Activated CD4-positive, alpha-beta T cell treated with anti-CD3 and anti-CD28 coated beads, Interleukin-2, amount 10 ng/mL, durations not matched to agents 24 days and 14 days (primary cell): ENCODE measurements at places on chromosomes 1 and 21. TPM values are rescaled to one million over a fixed set of nuclear protein-coding genes. Genes with fewer than 3 reads are reported as not detected.

SPRR5 gene
- total RNA-seq: not detected in 2 replicates

SLC44A3 gene
- not detected in 2 replicates for total RNA-seq

KIF26B gene
- 0.02 and 0.07 TPM in 2 replicates for total RNA-seq

ATAD3B gene
- 98.0 and 98.5 TPM in 2 replicates for total RNA-seq

GPX7 gene
- total RNA-seq: 28.0 and 29.4 TPM in 2 replicates

DNA sequence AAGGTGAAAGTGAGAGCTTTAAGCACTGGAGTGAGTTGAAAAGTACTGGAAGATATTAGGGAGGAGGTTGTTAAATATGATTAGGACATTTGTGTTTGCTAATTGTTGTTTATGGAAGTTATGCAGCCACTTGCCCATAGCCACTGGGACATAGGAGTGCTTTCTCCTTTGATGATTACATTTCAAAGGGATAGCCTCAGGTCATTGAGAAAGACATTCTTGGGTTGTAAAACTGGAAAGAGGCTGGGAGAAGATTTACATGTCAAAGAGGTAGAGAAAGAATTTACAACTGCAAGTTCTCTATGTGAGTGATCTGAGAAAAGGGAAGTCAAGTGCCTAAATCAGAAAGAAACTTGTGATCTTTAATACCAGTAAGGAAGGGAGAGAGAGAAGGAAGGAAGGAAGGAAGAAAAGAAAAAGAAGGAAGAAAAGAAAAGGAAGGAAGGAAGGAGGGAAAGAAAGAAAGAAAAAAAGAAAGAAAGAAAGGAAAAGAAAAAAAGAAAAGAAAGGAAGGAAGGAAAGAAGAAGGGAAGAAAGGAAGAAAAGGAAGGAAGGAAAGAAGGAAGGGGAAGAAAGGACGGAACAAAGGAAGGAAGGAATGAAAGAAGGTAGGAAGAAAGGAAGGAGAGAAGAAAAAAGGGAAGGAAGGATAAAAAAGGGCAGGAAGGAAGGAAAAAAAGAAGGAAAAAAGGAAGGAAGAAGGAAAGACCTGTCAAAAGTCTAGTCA, 284.6 kb upstream of the DPYD start:
- DNase-seq: no peak

DNA sequence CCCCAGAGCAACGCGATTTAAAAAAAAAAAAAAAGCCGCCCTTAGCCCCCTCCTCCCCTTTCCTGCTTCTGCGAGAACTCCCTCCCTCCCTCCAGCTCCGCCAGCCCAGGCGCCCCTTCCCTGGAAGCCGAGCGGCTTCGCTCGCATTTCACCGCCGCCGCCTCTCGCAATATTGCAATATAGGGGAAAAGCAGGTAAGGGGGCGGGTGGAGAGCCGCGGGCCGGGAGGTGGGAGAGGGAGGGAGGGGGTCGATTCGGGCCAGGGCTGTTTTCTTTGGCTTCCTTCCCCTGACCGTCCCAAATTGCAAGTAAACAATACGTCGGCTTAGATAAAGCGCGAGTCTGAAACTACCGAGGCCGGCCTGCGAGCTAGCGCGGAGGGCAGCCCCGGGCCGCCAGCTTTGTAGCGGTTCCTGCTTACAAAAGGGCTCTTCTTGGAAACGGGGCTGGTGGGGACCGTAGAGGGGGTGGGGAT, 408 bp downstream of the LMO4 start:
- DNase-seq: peak; percentile 83

DNA sequence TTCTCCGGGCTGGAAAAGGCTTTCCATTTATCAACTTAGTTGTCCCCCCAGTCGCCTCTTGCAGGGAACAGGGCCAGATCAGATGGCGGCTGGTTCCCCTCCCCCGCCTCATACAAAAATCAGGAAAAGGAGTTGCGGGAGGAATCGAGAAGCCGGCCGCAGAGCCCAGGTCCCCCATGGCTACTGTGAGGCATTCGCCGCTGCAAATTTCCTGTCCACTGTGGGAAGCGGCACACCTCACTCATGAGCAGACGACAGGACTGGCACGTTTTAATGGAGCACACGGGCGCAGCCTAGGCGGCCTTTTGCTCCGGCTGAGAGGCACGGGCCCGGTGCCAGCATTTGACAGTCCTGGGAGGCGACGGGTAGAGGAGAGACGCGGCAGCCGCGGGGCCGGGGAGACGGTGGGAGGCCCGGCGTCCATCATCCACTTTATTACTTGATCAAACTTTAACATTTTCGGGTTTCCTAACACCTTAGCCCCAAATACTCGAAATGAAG, 1.1 kb downstream of the GNG4 start:
- no peak for DNase-seq

GRCh38 chr1:24640288-24640687, 2.8 kb upstream of the SRRM1 start:
- no peak for DNase-seq

DNA sequence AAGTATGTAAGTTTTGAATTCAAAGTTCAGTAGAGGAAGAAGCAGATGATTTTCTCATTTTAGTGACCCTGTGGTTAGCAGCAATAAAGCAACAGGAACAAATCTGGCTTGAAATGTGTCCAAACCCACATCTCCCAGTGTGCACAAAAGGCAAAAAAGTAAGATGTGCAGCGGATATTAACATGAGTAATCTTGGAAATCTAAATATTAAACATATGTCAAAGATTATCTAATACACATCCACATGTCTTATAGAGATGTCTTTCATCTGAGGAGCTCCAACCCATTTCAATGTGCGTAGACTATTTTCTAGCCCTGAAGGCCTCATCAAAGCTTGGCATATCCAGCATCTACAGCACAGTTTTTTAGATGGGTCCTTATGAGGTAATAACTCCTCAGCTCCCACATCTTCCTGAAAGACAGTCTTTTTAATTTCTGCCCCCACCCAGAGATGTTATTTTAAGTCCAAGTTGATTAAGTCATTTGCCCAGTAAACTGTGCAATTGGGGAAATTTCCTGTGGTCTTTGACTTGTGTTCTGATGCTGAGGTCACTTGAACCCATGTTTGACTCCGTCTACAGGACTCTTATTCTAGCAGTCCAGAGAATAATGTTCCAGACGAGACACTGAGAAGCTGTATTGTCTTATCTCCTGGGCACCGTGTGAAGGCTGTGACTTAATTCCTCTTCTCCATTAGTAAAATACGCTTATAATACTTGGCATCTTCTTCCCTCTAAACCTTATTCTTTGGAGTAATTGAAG, 73.7 kb downstream of the LMO4 start:
- no peak for DNase-seq

DNA sequence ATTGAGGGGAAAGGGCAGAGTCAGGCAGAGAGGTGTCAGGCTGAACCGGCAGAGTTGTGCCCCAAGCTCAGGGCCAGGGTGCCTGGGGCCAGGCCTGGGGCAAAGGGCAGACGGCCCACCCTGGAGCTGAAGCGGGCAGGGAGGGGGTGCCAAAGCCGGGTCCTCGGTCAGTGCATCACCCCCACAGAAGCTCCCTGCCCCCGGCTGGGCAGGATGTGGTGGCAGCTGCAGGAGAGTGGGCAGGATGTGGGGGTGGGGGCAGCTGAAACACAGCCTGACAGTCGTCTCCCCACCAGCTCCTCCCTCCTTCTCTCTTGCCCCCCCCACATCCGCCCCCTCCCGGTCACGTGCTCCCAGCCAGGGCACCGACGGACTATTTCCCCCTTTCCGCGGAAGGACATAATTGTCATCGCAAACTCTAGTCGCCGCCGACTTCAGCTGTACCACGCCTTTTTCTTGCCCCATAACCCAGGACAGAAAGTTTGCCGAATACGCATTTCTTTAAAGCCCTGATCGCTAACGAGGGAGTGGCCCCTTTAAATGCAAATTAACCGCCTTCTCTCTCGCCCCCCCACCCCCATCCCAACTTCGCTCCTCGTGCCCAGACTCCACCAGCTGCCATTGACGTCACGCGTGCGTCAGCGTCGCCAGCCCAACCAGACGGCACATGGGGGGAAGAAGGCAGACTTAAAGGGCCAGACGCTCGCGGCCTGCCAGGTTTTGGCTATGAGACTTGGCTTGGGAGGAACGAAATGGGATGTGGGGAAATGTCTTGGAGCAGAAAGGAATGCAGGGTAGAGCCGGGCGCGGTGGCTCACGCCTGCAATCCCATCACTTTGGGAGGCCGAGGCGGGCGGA, 4.5 kb upstream of the MEF2D start:
- peak; percentile 98 for DNase-seq

DNA sequence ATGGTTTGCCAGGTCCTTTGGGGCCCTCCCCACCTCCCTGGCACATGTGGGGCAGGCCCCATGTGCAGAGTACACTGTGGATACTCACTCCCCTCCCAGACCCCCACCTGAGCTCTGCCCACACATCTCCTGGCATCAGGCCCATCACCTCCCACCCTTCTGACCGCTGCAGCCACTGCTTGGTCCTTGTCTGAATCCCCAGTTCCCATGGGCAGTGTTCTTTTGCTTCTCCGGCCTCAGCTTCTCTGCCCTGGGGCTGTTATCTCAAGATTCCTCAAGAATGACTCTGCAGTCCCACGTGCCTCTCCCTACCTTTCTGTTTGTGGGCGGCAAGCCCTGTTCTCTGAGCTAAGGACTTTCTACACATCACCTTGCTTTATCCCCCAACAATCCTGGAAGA, 187.7 kb upstream of the EDN2 start:
- DNase-seq: no peak

DNA sequence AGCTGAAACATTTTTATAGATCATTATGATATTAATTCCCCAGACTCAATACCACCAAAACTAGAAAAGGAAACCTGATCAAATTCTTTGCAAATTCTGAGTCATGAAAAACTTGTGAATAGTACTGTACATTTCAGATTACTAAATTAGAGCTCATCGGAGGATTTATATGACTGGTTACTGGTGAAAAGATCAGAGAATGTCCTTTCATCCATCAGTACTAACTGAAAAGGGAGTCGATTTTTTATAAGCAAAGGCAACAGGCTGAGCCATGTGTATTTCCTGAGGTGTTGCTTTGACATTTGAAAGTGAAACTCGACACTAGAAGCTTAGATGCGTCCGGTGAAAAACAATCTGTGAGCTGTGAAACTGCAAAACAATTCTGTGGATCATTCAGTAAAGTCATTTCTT, 155.7 kb downstream of the TNFSF18 start:
- DNase-seq: peak; percentile 82

DNA sequence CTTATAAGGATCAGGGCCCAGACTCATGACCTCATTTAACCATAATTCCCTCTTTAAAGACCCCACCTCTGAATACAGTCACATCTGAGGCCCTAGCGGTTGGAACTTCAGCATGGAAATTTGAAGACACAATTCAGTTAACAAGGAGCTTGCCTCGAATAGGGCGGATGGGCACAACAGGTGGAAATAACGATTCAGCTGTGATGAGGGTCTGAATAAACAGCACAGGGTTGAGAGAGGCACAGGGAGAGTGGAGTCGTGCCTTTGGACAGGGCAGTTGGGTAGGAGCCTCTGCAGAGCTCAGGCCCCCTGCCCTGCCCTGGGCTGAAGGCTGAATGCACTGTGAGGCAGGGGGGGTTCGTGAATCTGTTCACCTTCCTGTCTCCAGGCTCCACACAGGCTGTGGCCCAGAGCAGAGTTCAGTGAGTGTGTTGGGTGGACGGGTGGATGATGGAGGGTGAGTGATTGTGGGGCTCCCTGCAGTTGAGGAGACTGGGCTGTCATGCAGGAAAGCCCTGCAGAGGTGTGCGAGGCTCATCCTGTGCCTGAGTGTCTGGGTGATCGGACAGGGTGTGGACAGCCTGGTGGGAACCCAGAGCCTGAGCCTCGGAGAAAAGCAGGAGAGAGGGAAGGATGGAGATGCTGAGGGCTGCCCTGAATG, 243.1 kb downstream of the FOXD2 start:
- no peak for DNase-seq

- DNase-seq: no peak
These were observed 126.4 kb downstream of the TENT5C start for GRCh38 chr1:117732065-117732797.

DNA sequence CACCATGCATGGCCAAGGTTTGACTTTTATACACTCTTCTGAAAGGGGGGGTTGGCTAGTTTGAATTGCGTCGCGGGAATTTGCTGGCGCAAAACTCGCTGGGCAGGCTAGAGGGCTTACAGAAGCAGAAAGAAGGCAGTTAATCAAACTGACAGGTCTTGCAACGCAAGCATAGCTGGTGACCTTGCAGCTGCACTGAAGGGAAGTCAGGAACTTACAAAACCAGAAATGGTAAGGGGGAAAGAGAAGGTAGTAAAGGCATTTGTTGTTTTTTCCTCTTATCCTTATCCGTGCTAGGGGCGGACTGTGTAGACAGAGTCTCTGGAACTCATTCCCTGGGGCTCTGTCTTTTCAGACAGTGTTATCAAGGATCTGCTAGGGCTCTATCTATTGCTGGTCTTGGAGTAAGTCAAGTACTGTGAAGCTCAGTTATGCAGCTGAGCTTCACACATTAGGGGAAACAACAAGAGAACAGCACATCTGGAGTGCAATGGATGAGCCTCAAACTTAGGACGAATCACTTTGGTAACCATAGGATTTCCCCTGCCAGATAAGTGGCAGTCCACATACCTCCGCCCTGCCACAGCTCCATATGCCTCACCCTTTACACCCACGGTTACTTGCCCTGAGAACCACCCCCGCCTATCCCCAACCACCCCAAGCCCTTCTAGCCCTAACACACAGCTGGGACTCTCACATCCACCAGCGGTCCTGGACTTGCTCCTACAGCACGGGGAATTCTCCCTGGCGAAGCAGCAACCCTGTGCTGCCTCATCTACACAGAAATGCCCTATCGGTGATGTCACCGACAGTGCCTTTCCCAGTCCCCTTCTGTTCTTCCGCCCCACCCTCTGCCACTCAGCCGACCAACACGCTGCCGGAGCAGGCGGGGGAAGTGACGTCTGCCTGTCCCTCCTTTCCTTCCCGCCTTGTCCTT, 251.4 kb downstream of the FAM72C start:
- DNase-seq: peak; percentile 58

DNA sequence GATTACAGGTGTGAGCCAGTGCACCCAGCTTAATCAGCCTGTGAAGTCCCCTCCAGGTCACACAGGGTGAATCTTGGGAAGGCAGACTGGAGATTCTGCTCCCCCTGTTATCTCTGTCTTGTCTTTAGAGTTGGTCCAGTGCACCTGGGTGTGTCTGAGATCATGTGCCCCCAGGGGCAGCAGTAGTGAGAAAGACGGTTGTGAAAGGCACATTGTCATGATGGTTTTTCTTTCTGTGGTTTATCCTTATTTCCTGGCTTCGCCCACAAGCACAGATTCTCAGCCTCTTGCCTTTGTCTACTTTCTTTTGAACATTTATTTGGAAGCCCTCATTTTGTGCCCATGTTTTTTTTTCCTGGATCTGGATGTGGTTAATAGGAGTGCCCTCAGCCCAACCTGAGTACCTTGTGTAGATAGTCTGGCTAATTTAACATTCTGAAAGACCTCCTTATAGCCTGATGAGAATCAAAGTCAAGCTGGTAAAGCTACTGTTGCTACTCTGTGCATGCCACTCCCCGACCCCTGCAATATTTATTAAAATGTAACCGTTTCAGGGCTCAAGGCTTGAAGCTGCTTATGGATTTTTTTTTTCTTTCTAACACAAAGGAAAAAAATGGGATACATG, 23.7 kb downstream of the UCK2 start:
- DNase-seq: peak; percentile 72
